CD4-positive, alpha-beta T cell treated with Interleukin-2 at 100 ng/mL for 4 hours (primary cell): ENCODE measurements at places on chromosomes 13 and 19.

- DNase-seq: peak; percentile 26
Measured at GRCh38 chr19:43438291-43439031, 23.8 kb downstream of the TEX101 start.

DNA sequence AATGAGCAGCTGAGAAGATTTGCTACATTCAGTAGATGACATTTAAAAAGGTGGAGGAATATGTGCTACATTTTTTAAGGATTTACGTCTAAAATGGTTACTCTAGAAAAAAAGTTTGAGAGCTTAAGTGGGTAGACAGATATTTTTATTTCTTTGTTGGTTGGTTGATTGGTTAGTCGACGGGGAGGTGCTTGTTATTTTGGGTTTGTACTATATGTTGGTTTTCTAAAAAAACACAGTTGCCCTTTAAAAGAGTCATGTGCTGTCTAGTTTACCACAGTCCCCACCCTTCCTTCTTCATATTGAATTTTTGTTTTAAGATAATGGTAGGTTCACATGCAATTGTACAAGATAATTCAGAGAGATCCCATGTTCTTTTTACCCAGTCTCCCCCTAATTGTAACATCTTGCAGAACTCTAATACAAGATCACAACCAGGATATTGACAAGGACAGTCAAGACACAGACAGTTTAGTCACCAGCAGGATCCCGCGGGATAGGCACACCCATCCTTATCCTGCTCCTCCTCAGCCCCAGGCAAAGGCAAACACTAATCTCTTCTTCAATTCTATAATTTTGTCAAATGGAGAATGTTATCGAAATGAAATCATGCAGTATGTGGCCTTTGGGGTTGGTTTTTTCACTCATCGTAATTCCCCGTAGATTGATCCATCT, 171.4 kb downstream of the FOXO1 start:
- DNase-seq: peak; percentile 68

GRCh38 chr13:100176801-100177400, 88.0 kb downstream of the PCCA start:
- DNase-seq: no peak

GRCh38 chr13:29523199-29523961, 72.1 kb downstream of the SLC7A1 start:
- no peak for DNase-seq

GRCh38 chr13:77429320-77430142, 102.6 kb upstream of the MYCBP2 start:
- DNase-seq: peak; percentile 0

- no peak for DNase-seq
Measured at GRCh38 chr19:50173127-50173526, 10.0 kb upstream of the IZUMO2 start.
